ENCODE measurements at places on chromosomes 2 and 18.

DNA sequence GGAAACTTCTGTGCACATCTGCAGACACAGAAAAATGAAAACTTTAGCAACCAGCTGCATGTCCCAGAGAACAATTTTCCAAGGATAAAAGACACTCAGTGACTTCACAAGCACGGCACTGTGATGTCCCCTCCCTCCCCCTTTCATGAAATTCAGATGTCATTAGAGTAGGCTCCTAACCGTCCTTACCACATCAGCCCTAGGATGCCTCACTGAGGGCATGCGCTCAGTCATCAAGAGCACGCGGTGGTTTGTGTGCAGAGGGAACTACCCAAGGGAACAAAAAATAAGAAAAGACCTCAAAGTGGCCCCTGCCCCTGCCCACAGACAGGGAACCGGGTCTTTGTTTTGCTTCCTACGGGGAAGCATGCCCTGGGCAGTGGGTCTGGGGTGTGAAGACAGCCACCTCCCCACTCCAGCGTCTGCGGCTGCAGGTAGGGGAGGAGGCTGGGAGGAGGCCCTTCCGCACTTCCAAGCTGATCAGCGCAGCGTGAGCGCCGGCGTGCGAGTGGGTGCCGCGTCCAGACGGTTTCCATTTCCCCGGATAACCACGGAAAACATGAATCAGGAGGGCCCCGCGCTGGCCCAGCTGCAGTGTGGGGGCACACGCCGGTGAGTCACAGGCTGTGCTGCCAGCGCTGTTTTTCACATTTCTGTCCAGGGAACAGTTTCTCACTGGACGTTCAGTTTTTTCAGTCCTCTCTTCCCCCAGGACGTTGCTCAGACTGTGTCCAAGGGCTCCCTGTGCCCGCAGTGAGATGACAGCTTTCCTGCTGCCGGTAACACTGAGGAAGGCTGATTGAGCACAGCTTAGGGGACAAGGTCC lies 70.6 kb downstream of the COPS8 start:
- no peak for DNase-seq

GRCh38 chr2:29155578-29155977 lies 40.4 kb downstream of the CLIP4 start:
- no peak for DNase-seq

DNA sequence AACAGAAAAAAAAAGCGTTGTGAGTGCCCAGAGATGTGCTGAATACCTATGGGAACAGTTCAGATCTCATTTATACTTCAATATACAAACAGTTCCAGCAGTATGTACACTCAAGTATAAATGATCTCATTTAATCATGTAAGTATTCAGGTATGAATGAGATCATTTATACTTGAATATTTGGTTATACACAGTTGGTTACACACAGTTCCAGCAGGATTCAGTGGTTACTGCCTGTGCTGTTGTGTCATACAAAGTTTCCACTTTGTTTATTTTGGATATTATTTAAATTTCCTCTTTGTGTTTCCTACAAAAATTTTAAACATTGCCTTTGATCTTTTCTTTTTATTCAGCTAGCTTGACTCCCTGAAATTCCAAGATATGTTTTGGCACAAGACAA lies 293.5 kb upstream of the SLC39A10 start:
- no peak for DNase-seq

DNA sequence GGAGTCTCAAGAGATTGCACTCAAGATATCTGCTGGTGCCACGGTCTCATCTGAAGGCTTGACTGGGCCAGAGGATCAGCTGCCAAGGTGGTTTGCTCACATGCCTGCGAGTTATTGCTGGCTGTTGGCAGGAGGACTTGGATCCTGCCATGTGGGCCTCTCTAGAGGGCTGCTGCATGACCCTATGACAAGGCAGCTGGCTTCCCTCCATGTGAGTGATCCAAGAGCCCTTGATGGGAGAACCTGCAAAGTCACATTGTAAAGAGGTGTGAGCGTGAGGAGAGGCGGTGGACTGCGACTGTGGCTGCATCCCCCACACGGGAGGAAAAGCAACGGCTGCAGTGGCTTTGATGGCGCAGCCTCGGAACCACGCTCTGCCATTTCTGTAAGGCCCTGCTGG lies 4.0 kb upstream of the ALLC start:
- no peak for DNase-seq

GRCh38 chr2:15959331-15960153 lies 19.2 kb downstream of the MYCN start:
- no peak for DNase-seq

- DNase-seq = no peak
These were observed 28.3 kb downstream of the GATA6 start for GRCh38 chr18:22197668-22198067.

- no peak for DNase-seq
These were observed 189.0 kb upstream of the CTAGE1 start for GRCh38 chr18:22606563-22607283.

GRCh38 chr2:74925361-74925786 lies 33.1 kb upstream of the POLE4 start:
- DNase-seq = no peak

GRCh38 chr2:146826388-146826787 lies 1018.4 kb upstream of the ACVR2A start:
- no peak for DNase-seq

- DNase-seq = no peak
These were observed 493.1 kb downstream of the CPS1 start for GRCh38 chr2:211049321-211050018.

DNA sequence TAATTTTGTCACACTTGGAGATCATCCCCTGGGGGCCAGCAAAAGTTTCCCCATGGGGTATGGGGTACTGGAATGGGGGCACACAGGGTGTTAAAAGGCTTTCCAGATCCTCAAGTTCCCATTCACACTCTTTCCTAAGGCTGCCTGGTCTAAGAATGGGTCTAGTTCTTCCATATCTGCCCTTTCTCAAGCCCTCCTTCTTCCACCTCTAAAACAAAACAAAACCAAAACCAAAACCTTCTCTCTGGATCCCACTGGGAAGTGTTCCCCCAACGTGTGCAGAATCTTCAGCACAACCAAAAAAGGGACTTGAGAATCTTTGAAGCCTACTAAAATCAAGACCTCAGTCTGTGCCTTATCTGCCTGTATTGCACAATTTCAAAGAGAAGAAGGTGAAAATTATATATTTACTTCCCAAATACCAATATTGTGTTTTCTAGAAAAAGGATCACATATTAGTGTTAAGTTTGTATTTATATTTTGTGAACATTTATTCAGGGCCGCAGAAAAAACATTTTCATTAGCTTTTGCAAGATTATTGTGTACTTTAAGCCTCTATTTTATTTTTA lies 207.2 kb upstream of the TCF4 start:
- no peak for DNase-seq

DNA sequence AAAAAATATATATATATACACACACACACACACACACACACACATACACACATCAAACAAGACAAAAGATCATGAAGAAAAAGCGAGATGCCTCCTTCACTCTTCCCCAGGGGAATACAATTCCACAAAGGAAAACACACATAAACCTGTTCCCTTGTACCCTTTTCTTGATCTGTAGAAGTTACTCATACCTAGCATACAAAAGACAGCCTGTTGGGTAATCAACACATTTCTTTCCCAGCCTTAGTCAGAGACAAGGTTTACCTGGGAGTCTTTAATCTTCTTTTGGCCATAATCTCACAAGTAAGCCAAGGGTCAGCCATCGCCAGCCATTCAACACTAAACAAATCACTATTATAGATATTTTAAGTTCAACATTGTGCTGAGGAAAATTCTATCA lies 407.0 kb downstream of the SUCLG1 start:
- DNase-seq = no peak

GRCh38 chr18:13382366-13382953 lies 163.9 kb downstream of the LDLRAD4 start:
- DNase-seq = peak; percentile 67

GRCh38 chr2:223744580-223744979 lies 92.8 kb downstream of the AP1S3 start:
- DNase-seq = no peak

DNA sequence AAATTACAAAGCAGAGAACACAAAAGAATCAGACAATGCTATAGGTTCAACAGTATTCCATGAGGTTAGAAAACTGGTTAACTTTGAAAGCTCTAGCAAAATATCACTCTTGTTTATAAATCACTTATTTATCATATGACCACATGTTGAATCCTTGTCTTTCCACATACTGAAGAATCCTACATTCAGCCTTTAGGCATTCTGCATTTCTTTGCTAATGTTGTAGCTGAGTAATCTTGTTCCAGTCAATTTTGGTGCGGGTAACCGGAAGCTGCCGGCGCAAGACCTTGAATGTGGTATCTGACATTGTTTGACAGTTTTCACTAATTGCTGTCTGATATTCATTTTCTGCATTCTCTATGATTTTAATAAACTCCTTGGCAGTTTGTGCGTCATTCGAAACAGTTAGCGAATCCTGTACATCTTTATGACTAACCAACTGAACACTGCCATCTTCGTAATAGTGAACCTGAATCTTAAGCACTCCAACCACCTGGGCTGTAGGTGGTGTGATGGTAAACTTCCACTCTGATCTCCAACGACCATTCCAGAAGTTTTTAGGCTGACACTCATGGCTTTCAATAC lies 154.1 kb downstream of the BAZ2B start:
- DNase-seq = no peak

- DNase-seq = no peak
These were observed 902.6 kb upstream of the GCFC2 start for GRCh38 chr2:76613330-76613729.

GRCh38 chr2:67548317-67549201 lies 151.4 kb downstream of the ETAA1 start:
- no peak for DNase-seq

DNA sequence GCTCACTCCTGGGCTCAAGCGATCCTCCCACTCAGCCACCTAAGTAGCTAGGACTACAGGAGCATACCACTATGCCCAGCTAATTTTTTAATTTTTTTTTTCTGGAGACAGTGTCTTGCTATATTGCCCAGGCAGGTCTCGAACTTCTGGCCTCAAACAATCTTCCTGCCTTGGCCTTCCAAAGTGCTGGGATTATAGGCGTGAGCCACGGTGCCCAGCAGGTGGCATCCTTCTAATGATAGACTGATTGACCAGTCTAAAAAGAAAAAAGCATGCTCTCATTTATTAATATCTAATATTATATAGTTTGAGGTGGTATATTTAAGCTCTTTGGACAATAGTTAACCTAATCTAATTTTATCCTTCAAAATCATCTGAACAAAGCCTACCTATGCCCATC lies 198.6 kb downstream of the CAMKMT start:
- DNase-seq = no peak

GRCh38 chr2:129877795-129878775 lies 101.4 kb upstream of the RAB6C start:
- no peak for DNase-seq

DNA sequence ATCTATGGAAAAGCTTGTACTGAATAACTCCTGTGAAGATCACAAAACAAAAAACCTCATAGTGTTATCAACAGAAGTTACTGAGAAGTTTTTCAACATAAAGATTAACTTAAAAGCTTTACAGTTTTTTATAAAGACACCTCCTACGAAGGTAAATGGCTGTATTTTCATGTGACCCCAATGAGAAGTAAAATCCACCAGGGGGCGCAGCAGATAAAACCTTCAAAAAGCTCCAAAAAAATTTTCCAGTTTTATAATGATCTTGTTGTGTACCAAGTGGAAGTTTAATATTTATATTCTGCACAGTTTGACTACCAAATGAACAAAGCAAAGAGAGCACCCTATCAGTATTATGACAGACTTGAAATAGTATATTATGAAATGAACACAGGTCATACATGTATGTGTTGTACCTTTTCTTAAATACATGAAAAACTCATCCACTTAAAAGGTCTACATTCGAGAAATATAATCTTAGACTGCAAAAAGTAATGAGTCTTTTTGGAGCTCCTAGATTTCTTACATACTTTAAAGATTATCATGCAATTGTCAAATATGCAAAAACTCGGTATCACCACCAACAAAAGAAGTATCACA lies 38.5 kb downstream of the PNO1 start:
- DNase-seq = peak; percentile 35

DNA sequence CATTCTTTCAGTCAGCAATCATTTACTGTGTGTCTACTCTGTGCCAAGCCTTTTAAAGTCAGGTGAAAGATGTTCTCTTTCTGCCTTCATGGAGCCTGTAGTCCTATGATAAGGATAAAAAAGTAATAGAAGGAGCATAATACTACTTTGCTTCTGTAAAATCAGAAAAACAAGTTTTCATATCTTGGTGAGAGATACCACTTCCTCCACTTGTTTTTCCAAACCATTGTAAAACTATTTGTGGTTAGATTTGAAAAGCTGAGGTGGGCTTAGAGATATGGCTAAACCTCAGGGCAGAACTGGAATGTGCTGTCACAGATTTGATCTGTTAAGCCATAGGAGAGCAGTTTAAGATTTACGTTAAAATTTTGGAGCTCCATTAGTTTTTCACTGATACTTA lies 104.7 kb upstream of the FAM117B start:
- no peak for DNase-seq

DNA sequence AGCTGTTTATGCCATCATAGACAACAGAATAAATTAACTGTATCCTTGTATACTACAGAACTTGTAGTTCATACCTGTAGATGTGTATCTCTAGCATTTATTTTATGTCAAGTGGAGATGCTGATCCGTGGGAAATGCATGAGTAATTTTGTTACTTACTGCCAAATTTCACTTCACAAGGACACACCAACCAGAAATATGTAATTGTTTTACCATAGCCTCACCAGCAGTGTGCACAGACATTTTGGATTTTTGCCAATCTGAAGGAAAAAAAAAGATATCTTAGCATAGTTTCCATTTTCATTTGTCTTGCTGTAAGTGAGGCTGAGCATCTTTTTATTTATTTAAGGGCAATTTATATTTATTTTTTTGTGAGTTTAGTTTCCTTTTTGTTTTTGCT lies 265.1 kb upstream of the OSR1 start:
- DNase-seq = no peak

GRCh38 chr18:52287151-52287550 lies 52.8 kb upstream of the DCC start:
- DNase-seq = no peak

DNA sequence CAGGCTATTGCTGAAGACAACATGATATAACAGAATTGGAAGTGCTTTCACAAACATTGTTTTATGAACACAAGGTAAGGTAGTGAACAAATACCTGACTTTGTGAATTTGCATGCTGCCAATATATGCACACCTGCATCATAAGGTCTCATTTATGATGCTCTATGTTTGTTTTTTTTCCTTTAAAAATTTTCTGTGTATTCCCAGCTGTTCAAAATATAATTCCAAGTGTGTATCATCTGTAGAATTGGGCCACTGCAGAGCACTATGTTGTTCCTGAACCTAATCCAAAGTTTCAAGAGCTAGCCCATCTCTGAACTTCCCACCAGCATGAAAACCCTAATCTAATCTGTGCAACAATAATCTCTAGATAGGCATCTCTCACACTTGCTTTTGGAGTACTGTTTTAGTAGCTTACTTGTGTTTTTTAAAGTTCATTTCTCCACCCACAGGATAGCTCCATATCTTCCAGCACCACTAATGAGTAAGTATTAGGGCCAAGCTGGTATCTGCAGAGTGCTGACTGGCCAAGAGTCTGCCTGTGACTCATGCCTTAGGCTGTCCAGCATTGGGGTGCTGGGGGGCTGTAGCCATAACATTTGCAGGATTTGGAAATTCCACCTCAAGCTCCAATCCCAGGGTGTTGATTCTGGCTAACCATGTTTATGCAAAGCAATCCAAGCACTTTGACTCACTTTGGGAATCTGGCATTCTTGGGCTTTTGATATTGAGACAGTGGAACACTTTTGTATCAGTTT lies 208.2 kb upstream of the REV1 start:
- DNase-seq = no peak
